NAMALWA (cell line): ENCODE measurements at places on chromosomes 6 and 20.
A peak's percentile ranks its signal among the peaks of the same experiment; 100 is the strongest.

GRCh38 chr20:53079828-53080686, 107.9 kb downstream of the TSHZ2 start:
- no peak for DNase-seq

GRCh38 chr6:139250296-139251044, 41.3 kb downstream of the TXLNB start:
- DNase-seq, result peak; percentile 87

GRCh38 chr6:154705471-154706113, 27.6 kb upstream of the SCAF8 start:
- peak; percentile 17 for DNase-seq

DNA sequence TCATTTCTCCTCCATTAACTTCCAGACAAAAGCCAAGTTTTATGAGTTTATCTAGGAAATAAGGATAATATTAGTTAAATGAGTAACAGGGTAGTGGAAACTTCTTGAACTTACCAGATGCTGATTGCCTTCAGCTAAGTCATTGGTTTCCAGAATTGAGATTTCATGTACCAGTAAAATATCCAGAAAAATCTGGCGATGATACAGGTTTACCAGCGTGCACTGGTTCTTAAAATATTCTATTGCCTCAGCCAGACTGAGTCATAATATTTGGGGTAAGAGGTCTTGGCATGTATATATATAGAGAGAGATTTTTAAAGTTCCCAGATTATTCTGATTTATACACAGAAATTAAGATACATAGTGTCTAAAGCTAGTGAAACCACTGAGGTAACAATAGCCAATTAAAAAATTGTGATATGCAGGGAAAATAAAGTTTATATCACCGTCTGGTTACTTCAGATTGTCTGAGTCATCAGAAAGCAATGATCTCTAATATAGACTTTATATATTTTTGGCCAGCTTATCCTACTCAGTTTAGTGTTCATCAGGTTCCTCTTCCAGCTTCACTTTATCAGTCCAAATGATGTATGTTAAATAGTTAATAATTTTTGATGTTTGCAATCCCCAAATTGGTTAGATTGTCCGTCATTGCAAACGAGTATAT, 39.5 kb upstream of the SDHAF4 start:
- no peak for DNase-seq
